ENCODE measurements at places on chromosomes 3 and 15. TPM values are rescaled to one million over a fixed set of nuclear protein-coding genes. Genes with fewer than 3 reads are reported as not detected.

DNA sequence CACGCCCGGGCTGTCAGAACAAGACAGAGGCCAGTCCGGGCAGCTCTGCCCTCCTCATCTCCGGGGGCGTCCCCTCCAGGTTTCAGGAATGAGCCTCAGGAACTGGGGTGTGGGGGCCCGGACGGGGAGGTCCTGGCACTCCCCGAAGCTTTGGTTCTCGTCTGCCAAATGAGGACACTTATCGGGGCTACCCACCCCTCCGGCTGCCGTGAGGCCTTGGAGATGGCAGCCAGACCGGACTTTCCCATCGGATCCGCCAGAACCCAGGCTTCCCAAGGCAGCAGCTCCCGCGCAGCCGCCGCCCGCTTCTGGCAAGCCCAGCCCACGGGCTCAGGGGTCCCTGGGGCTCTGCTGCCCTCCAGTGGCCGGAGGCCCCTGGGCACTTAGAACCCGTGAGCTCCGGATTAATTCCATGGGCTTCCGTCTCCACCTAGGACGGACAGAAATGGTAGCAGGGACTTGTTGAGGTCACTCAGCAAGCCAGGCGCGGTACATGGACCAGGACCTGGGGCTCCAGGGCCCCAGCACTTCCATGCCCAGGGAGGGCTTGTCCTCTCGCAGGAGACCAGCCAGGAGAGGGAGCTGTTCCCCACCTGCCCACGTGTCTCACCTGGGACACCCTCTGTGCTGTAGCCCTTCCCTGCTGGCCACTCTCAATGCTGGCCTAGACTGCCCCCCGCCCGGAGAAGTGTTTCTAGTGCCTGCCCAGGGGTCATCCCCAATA is 89.4 kb downstream of the LINGO1 start:
- DNase-seq = peak; percentile 66

DNA sequence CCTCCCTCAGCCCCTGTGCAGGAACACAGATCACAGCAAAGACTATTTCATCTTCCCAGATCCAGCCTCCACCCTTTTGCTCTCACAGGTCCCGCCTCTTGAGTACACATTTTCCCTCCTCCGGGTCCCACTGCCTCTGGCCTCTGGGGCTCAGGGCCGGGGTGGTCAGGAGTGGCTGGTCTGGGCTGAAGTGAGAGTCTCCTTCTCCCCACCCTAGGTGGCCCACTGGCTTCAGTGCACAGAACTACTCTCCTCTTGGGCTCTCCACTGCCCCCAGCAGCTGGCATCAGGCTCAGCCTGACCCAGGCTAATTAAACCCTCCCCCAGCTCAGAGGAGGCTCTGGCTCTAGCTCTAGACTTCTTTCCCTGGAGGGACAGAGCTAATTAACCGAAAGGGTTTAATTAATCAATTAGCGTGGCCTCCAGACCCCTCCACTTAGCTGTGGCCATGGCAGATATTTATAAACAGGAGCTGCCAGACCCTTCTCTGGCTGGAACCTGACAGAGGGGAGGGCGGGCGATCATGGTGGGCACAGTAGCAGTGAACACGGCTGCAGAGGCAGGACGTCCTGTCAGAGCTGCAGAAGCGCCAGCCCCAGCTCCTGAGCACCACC is 15.1 kb downstream of the DUSP7 start:
- DNase-seq = no peak

- DNase-seq = peak; percentile 32
Observed at GRCh38 chr3:131174752-131175151, 148.1 kb downstream of the NEK11 start.

DNA sequence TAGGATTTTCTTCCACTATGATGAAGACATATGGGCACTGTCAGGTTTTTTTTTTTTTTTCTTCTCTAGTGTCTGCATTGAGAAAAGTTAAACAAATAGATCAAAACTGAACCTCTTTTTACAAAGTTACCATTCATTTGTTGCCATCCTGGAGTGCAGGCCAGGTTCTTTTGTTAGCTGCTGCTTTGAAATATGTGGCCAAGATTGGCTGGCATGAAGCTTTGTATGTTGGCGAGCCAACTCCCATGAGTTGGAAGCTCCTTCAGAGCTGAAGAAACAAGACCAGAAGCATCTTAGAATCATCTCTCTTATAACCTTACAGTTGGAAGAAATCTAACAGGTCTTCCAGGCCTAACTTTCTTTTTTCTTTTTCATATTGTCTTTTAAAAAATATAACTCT is 346.5 kb downstream of the THSD4 start:
- no peak for DNase-seq

DNA sequence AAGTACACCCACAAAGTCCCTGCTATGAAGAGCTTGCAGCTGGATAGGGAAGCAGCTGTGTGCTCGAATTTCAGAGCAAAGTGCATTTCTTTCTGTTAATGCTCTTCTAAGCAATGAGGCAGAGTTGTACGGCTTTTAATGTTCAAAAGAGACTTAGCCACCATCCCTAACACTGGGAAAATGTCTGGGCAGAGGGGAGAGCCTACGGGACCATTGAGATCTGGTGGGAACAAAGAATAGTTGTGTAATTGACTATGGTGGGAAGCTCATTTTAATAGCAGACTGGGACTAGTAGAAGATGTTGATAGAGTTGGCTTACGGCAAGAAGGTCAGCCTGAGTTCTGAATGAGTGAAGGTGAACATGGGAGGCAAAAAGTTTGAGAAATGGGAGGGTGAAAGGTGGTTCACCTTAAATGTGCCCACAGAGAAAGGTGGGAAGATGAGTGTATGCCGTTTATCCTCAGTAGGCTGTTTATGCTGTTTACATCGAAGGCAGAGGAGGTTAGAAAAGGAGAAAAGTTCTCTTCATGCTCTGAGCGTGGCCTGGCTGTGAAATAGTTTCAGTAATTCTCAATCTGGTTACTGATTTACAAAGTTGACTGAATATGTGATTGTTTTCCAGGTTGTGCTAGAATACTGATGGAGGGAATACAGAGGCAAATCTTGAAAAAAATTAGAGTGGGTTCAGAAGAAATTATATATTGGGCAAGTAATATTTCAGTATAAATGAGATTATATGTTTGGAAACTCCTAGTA is 22.9 kb upstream of the UTS2B start:
- DNase-seq = no peak

DNA sequence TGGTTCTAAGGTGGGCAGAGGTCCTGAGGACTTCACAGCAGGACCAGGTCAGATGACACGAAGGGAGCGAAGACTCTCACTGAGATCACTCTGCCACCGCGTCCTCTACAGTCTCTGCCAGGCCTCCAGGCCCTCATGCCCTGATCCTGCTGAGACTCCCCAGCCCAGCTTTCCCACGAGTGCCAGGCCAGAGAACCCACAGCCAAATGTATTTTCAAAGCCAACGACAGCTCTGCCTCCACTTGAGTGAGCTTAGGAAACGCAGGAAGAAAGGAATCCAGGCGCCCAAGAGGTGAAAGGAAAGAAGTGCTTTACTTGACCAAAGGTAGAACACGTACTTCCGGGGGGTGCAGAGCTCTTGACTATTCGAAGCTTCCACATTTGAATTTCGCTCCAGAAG is 275.0 kb downstream of the XXYLT1 start:
- DNase-seq = no peak

DNA sequence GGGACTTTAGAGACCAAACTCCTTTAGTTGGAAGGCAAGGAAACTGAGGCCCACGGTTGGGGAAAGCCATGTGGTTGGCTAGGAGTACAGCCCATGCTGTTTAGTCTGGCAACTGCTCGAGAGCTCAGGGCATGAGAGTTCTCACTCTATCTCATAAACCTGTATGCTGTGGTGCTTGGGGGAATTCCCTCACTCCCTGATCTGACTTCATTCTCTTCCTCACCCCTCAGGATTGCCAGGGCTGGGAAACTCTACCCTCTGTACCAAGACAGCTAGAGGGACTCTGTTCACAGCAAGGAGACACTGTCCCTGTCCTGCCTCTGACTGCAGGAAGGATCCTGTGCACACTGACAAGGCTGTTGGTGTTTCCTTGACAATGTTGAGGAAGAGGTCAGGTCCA is 230.2 kb downstream of the ZNF621 start:
- DNase-seq = no peak

GRCh38 chr3:48187301-48187578 is 977 bp downstream of the CDC25A start:
- no peak for DNase-seq

- DNase-seq = no peak
Observed at GRCh38 chr3:114831861-114832260, 315.2 kb downstream of the ZBTB20 start.

DNA sequence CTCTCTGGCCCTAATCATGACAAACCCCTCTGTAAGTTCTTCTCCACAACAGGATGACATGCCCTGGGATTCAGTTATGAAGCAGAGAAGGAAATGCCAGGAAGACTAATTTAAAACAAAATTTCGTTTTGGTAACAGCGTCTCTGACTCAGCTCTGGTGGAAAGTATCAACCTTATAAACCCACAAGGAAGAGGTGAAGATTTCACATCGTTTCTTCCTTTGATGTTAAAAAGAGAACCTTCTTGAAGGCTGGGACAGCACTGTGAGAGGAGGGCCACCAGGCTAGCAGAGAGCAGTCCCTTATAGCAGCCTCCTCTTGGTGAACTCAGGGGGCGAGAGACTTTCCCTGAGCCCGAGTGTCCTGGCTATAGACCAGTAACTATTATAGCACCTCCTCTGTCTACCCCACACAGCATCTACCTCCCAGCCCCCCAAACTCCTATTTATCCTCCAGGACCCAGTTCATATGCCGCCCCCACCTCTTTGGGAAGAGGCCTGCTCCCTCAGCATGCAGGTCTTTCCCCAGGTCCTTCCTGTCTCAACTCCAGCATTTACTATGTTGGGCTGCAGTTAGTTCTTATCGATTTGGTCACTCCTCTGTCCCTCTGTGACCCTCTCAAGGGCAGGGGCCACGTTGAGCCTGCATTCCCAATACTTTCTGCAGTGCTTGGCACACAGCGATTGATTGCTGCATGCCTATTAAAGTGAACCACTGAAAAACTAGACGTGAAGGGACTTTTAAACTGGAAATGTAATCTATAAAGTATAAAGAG is 321.5 kb upstream of the ICE2 start:
- DNase-seq = no peak

DNA sequence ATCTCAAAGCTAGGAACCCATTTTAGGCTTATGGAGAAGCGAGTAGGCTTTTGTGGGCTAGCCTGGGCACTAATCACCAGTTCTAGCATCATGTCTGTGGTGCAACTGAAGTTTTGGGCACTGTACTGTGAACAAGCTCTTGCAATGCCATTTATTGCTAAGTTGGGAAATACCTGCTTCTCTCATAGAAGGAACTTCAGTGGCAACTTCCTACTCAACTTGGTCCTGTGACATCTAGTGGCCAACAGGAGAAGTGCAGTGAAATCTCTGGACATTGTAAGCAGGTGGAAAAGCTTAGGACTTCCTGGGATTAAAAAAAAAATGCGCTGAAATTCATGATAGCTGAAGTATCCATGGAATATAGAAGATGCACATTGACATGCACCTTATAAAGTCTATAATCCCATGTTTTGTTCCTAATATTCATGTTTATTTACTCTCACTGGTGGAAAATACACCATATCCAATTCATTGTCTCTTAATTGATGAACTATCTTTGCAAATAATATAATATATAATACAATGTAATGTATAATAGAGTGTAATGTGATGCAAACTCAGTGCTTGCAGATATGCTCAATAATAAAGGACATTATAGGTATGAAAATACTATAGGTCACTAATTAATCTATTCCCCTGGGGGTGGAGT is 6.5 kb upstream of the ALDH1A3 start:
- DNase-seq = peak; percentile 66

- DNase-seq = no peak
Observed at GRCh38 chr3:123344175-123344906, 104.5 kb downstream of the ADCY5 start.

DNA sequence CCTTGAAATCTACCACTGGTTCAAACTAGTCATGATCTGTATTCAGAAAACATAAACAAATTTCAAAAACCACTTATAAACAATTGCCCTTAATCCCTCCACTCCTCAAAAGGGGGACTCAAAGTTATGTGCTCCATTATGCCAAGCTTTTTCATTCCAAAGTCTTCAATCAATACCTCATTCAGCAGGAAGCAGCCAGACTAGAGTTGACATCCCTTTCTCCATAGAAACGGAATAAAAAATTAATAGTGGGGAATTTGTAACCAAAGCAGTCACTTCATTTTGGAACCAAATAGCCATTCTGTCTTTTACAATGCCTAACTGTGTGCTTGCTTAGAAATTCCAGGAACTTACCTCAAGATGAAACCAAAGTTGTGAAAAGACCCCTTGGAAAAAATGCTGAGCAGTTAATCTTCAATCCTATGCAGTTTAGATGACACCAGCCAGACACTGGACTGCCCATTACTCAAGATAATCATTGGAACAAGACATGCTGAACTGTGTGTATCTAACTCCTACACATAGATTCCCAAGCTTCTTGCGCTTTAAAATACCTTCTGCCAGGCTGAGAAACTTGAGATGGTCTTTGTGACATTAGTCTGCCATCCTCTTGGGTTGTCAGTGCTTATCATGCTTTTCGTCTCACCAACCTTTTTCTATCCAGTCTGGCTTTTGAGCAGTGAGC is 406.2 kb downstream of the PLOD2 start:
- DNase-seq = no peak

DNA sequence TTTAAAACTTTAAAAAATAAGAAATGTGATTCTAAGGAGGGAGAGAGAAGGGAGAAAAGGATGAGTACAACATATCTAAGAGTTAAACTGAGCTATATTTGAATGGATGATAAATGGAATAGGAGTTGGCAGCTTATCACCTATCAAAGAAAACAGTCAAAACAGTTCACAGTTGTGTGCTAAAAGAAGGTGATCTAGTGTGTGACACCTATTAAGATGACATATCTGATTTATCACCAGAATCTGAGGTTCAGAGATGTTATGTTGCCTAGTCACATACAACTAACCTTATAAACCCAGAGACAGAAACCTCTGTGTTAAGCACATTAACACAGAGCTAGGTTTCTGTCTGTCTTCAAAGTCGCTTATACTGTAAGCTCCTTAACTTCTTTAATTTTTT is 3.0 kb downstream of the ATP13A3 start:
- DNase-seq = no peak

GRCh38 chr15:69725957-69726356 is 273.3 kb downstream of the RPLP1 start:
- no peak for DNase-seq

SCN11A gene
- polyA plus RNA-seq = 0.59 TPM

ELL3 gene
- polyA plus RNA-seq = 7.3 TPM

CCDC14 gene
- 60.4 TPM for polyA plus RNA-seq

SLC22A13 gene
- polyA plus RNA-seq = 0.07 TPM

IGDCC3 gene
- 0.50 TPM for polyA plus RNA-seq

FGF12 gene
- polyA plus RNA-seq = 1.1 TPM

TGM5 gene
- polyA plus RNA-seq = 1.2 TPM

PROK2 gene
- 0.57 TPM for polyA plus RNA-seq
